Suprapubic skin (tissue), 4 donors: ENCODE measurements at places on chromosomes 2 and 18. TPM values are rescaled to one million over a fixed set of nuclear protein-coding genes. Genes with fewer than 3 reads are reported as not detected.

DNA sequence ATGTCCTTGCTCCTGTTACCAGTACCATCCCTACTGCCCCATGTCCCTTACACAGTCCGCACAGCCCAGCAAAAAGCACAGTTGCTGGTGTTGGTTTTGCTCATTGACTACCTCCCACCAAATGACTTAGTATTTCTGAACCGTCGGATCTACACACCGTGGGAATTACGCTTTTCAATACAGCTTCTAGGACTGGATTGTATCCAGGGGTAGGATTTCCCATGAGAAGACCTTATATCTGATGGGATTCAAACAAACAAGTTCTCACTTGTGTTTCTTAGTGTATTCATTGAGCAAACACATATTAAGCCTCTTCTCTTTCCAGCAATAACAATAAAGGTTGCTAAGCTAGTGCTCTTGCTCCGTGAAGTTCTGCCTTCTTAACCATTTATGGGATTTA lies 25.8 kb downstream of the TRAPPC12 start:
- no peak for DNase-seq
- H3K27me3 ChIP-seq: no peaks in the 10 kb centered on the region
- peaks cover 21% of the 10 kb centered on the region for H3K4me1 ChIP-seq
- no peak overlapping the region for H3K27ac ChIP-seq
- peaks cover 39% of the 10 kb centered on the region for H3K36me3 ChIP-seq

GRCh38 chr2:128721096-128721495 lies 402.4 kb upstream of the HS6ST1 start:
- no peak overlapping the region for H3K4me3 ChIP-seq
- H3K27ac ChIP-seq: no peak overlapping the region
- H3K4me1 ChIP-seq: peaks cover 4% of the 10 kb centered on the region
- no peaks in the 10 kb centered on the region for H3K27me3 ChIP-seq
- DNase-seq: no peak

DNA sequence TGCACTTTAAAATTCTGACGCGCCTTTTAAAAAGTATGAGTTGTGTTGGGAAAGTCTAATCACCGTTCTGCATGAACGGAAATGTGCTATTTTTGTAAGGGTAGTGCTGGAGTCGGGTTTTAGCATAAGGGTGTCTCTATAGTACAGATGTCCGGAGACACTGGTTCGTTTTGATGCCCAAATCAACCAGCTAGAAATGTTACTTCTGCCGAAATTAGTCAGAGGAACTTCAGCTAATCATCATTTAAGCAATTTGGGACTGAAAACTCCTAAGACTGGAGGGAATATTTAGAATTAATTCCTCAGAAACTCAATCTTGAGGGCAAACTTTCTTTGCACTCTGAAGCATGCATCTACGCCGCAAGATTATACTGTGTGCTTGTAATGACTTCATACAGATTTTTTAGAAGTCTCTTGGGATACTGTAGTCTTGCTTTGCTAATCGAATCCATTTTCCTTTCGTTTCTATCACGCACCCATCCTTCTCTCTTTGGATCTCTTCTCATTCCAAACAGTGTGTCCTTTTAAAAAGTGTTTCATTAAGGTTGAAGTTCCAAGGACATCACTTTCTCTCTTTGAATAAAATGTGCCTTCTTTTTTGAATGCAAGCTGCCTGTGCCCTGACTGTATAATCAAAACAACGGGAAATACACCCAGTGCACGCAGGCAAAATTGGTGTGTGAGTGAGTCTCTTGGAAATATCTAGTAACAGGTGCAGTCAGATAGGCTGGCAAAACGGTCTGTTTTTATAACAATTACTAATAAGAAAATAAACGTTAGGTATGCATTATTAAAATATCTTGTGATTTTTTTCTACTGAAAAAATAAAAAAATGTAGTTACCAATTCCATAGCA lies 270.9 kb upstream of the TCF4 start:
- no peak overlapping the region for H3K27ac ChIP-seq
- no peak for DNase-seq
- no peaks in the 10 kb centered on the region for H3K36me3 ChIP-seq
- H3K4me3 ChIP-seq: peak overlapping the region; percentile 30
- H3K4me1 ChIP-seq: peaks cover 5% of the 10 kb centered on the region

GRCh38 chr2:177639262-177639914 lies 246.8 kb downstream of the AGPS start:
- no peak overlapping the region for H3K4me3 ChIP-seq
- H3K36me3 ChIP-seq: no peaks in the 10 kb centered on the region
- no peaks in the 10 kb centered on the region for H3K4me1 ChIP-seq
- DNase-seq: no peak
- H3K27me3 ChIP-seq: no peaks in the 10 kb centered on the region

- H3K4me1 ChIP-seq: peaks cover 18% of the 10 kb centered on the region
- peak; percentile 83 for DNase-seq
- no peaks in the 10 kb centered on the region for H3K36me3 ChIP-seq
- peak within 1 kb of the TSS; percentile 91 for H3K4me3 ChIP-seq
These were observed at the start of gene GNAL for GRCh38 chr18:11688972-11689668. Gene GNAL, plus strand, starts transcription at chr18:11689264. Its CDS starts 300 bp downstream, at chr18:11689564.

GRCh38 chr18:38940475-38940862 lies 1374.9 kb upstream of the CELF4 start:
- no peaks in the 10 kb centered on the region for H3K27me3 ChIP-seq
- no peaks in the 10 kb centered on the region for H3K36me3 ChIP-seq
- DNase-seq: no peak
- no peak overlapping the region for H3K4me3 ChIP-seq
- H3K27ac ChIP-seq: no peak overlapping the region

DNA sequence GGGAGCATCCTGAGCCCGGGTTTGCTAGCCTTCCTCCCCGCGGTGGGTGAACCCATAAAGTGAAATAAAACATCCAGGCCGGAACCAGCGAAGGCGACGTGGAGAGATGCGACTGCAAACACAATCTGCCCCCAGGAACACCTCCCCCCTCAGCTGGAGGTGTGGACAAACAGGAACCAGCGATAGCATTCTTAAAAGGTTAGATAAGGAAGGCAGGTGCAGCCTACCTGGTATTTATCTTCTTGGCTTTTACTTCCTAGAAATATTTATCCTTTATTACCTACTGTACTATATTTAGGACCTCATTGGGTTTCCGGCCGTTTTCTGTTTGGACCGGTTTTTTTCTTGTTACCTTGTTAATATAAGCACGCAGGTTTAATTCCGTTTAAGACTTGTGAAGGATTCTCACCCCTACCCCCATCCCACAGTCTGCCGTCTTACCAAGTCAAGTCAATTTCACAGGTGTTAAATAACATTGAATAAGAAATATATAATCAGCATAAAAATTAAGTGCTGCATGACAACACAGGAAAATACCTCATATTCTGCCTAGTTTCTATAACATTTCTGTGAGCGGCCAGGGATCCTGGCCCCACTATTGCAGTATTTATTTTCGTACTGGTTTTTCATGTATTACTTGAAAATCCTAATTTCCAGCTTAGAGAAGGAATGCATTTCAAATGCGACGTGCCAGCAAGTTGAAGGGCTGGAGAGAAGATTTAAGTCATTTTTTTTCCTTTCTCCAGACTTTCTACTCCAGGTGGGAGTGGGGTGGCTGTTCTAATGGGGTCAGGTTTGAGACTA lies 224.0 kb upstream of the ID2 start:
- no peaks in the 10 kb centered on the region for H3K36me3 ChIP-seq
- no peak overlapping the region for H3K27ac ChIP-seq
- peak overlapping the region; percentile 35 for H3K4me3 ChIP-seq
- H3K27me3 ChIP-seq: peaks cover 10% of the 10 kb centered on the region

GRCh38 chr18:62179213-62179612 lies 7.6 kb downstream of the PIGN start:
- no peaks in the 10 kb centered on the region for H3K27me3 ChIP-seq
- H3K4me1 ChIP-seq: peaks cover 3% of the 10 kb centered on the region
- no peak overlapping the region for H3K4me3 ChIP-seq
- no peaks in the 10 kb centered on the region for H3K36me3 ChIP-seq
- no peak overlapping the region for H3K27ac ChIP-seq

DNA sequence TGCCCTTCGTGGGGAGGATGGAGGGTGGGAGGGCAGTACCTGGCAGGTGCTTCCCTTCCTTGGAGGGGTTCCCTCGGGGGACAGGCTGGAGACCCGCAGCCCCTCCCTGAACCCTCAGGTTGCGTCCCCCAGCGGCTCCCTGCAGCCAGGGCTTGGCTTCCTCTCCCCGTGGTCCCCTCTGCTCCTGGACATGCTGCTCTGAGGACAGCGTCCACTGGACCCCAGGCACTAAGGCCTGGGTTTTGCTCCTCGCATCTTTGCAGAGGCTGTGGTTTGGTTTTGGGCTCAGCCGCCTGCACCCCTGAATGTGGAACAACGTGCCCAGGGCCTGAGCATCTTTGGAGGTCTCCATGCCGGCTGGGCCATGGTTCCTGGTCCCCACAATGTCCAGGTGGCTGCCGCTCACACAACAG lies 133.5 kb downstream of the PTGR3 start:
- no peaks in the 10 kb centered on the region for H3K36me3 ChIP-seq
- no peak for DNase-seq
- H3K27ac ChIP-seq: no peak overlapping the region

Gene RTP5
- total RNA-seq: not detected
